Type B pancreatic cell (in vitro differentiated cells): ENCODE measurements at places on chromosomes 1 and 21. TPM values are rescaled to one million over a fixed set of nuclear protein-coding genes. Genes with fewer than 3 reads are reported as not detected.

Gene AMY1B
- not detected in 2 replicates for total RNA-seq

Gene FBXO2
- total RNA-seq, result 5.9 and 7.4 TPM in 2 replicates

Gene ACKR1
- total RNA-seq, result 0.17 and 0.63 TPM in 2 replicates

DNA sequence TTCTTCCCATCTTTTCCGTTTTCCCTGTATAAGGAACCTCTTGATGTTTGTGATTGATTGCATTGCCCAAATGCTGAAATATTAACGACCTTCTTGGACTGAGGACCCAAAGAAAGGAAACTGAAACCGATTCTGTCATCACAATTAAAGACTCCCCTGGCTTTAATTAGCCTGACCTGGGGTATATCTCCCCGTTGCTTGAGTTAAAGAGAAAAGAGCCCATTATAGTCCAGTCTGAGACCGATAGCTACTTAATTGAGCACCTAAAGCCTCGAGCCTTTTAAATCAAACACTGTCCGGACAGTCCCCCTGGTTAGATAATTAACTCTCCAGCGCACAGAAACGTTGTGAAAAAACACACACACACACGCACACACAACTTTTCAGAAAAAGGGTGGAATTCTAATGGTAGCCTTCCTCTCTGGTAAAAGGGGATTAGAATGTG lies 8.0 kb downstream of the LMO4 start:
- DNase-seq, result no peak

Gene SH2D1B
- total RNA-seq, result not detected in 2 replicates

Gene CELF3
- total RNA-seq, result 17.9 and 19.0 TPM in 2 replicates

DNA sequence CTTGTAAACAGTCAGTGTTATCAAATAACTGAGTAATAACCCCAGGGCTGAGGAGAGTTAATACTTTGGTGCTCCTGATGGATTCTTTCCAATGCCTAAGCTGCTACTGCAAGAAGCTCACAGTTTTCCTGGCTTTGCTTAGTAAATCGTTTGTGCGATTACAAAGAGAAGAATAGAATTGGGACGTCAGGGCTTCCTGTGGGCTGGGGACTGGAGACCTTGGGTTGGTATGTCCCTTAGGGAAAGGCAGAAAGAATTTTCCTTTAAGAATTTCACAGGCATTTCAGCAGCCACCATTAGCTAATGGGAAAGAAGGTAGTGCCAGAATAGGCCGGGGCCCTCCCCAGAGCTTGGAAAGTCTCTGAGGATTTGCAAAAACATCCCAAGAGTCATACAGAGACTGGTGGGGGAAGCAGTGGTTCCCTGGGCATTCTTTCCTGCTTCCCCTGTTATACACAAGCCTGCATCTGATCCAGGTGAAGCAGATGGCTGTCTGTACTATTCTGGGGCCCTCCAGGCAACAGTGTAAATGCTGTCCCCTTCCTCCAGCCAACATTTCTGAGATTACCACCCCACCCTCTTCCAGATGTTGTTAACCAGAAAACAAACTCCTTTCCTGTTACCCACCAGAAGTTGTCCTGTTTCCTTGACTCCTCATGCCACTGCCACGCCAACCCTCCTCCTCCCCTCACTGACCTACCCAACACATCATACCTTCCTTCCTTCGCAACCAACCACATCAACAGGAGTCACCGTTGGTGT lies 40.2 kb downstream of the PLXNA2 start:
- DNase-seq, result no peak

DNA sequence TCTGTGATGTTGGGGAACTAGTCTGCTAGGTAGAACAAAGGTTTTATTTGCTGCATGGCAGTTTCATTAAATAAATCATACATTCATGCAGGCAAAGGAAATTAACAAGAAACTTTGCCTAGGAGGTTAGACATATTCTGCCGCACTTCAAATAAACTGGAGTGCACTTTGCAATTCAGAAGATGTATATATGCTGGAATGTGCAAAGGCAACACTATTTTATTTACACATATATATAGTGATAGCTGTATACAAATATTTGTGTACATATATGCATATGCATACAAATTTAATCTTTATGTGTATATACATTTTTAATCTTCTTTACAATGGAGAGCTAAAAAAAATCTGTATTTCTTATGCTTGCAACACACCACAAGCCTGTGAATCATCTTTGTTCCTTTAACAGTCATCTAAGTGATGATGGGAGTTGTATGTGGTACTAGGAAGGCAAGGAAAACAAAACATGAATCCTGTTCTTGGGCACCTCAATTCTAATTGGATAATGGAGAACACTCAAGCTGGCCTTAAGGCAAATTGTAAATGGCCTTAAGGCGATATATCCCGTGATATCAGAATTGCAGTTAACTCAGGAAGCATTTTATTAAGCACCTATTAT lies 605.8 kb upstream of the CAMK1G start:
- DNase-seq, result no peak

- DNase-seq, result no peak
Observed at GRCh38 chr1:8293118-8293517, 24.8 kb upstream of the SLC45A1 start.

Gene GBP6
- total RNA-seq, result 0.14 and 0.29 TPM in 2 replicates

DNA sequence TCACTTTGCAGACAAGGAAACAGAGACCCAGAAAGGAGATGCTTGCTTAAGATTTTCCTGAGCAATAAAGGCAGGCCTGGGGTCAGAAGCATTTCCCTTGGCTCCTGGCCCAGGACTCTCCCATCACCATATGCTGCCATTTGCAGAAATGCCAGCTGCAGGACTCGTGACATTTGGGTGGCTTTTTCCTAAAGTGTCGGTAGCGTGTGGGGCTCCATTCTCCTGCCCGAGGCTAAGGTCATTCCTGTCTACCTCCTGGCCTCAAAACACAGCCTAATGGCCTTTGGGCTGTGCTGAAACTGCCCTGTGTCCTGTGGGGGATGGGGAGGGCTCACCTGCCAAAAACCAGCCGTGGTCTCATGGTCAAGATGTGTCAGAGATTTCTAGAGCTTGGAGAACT lies 216.1 kb upstream of the EDN2 start:
- no peak for DNase-seq

- DNase-seq, result no peak
Observed at GRCh38 chr21:44021064-44021463, 9.0 kb downstream of the TRAPPC10 start.

Gene RNU1-2
- 2,993 and 3,564 TPM in 2 replicates for total RNA-seq

Gene FAM163A
- 1.4 and 2.5 TPM in 2 replicates for total RNA-seq
